ENCODE measurements at places on chromosomes 2 and 18.

GRCh38 chr2:602571-603359, 74.4 kb downstream of the TMEM18 start:
- no peak for DNase-seq

DNA sequence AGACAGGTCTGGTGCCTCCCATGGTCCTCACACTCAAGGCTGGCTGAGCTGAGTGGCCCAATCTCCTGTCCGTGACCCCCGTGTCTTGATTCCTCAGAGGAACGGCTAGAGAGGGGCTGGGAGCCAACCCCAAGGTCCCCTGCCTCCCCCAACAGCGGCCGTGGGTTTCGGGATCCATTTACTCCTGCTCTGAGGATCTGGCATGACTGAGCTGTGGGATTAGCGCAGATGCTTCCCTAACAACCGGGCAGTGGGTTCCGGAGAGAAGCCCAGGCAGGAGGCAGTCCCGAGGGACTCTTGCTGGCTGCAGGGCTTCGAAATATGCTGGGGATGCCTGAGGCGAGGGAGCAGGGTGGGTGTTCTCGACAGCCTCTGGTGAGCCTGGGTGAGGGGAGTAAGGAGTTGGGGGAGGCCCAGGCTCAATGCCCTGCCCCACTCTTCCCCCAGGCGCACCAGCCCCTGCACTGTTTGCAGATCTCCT, 18.9 kb downstream of the GPR35 start:
- no peak for DNase-seq

DNA sequence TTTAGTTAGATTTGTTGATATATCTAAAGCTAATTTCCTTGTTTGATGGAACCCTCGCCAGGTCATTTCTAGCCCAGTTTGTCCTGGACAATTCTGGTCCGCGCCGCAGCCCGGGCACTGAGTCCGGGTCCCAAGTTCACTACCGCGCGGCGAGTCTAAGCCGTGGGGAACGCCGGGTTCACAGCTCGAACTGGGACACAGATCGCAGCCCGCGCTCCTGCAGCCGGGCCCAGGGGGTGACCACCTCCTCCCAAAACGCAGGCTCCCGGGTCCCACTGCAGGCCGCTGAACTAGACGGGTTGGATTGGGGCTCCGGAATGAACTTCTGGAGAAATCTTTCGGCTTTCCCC, 681 bp downstream of the ACADL start:
- DNase-seq: no peak

DNA sequence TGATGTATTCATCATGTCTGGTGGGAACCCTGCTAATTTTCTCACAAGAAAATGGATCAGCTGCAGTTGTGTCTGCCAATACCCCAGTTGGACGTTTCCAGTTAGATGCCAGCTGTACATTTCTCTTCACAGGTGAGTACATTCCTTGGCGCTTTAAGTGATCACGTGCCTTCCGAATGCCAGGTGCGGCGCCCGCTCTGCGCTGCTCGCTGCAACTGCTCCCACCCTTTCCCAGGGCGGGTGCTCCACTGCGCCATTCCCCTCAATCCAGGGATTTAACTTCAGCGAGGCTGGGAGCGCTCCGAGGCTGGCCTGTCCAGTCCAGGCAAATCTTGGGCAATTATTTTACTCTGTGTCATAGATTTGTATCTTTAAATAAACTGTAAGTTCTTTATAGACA, 225.0 kb upstream of the RAB6C start:
- no peak for DNase-seq

- no peak for DNase-seq
Observed at GRCh38 chr2:38911191-38911590, 21.5 kb downstream of the ARHGEF33 start.

DNA sequence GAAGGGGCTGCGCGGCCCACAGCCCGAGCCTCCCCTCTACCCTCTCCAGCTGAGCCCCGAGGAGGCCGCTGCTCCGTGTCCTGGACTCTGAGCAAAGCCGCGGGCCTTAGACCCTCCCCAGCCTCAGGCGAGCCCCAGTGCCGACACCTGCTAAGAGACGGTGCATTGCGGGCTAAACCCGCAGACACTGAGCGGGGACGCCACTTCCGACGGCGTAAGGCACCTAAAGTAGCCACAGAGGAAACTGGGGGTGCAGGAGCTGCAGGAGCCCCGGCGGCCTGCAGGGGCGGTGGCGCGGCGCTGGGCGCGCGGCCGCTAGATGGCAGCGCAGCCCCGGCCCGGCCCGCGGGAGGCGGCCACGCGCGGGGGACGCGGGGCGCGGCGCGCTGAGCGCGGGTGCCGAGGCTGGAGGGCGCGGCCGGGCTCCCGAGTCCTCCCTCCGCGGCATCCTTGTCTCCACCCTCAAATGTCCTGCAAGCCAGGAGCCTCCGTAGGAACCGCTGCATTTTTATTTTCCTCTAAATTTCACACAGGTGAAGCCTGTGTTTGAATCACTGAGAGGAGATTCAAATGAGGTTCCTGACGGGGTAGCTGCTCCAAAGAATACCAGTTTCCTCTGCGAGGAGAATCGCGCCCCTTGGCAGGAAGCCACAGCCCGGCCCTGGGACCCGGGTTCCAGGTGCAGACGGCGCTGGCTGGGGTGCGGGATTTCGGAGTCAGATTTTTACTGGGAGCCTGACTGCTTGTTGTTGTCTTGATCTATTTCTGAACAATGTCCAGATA, 650.5 kb downstream of the GALR1 start:
- peak; percentile 60 for DNase-seq

- DNase-seq: no peak
Observed at GRCh38 chr2:127233710-127234109, 13.6 kb upstream of the CYP27C1 start.

DNA sequence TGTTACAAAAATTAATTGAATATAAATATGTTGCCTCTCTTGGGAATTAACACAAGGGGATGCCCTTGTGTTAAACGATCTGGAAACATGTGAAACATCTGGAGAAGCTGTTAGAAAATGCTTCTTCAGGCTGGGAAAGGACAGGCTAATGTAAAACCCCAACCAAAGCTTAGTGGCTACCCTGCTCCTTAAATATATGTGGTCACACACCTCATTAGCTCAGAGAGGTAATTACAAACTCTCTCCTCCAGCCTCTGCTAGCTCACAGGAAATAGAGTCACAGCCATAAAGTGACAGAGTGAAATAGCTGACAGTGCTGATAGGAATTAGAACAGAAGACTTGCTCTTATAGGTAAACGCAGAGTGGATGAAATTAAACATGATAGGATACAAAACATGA, 155.9 kb downstream of the RAB3GAP1 start:
- no peak for DNase-seq

GRCh38 chr2:190819840-190820301, 60.8 kb upstream of the GLS start:
- DNase-seq: no peak

GRCh38 chr2:126795656-126796055, 103.0 kb upstream of the TEX51 start:
- no peak for DNase-seq

All from activated naive CD8-positive, alpha-beta T cell treated with anti-CD3 and anti-CD28 coated beads, Interleukin-2, amount 50 U/mL, for 24 hours (primary cell).